ENCODE measurements at places on chromosomes 13 and 19. TPM values are rescaled to one million over a fixed set of nuclear protein-coding genes. Genes with fewer than 3 reads are reported as not detected.
A peak's percentile ranks its signal among the peaks of the same experiment; 100 is the strongest.

GRCh38 chr13:111011899-111012298, 97.0 kb upstream of the ANKRD10 start:
- no peak for DNase-seq

DNA sequence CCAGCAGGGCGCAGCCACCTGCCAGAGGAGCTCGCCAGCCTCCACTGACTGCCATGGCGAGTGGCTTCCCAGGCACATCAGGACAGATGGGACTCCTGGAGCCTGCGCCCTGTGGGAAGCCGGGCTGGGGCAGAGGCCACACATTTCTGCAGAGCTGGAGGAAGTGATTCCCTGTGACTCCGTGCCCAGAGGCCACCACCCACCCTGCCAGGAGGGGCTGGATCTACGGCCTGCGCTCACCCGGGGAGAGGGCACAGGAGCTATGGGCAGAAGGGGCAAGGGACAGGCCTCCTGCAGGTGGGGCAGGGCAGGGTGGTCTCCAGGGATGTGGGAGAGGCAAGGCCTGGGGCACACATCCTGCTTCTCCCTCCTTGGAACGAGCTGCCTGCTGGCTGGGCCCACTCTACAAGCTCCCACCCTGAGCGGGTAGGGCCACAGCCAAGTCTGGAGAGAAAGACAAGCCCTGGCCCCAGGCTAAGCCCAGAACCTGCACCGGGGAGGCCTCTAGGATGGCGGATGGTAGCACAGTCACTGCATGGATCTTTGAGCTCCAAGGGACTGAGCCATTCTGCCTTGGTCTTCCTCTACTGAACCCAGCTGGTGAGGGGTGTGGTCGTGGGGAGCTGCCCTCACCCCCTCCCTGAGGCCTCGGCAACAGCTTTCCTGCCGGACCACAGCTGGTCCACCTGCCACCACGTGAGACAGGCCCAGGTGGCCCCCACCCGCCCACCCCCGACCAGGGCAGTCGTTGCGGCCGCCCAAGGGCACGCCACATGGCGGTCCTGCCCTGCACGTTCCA, 40.6 kb downstream of the CEBPG start:
- DNase-seq = no peak

GRCh38 chr19:48244281-48244680, 11.4 kb downstream of the CARD8 start:
- no peak for DNase-seq

DNA sequence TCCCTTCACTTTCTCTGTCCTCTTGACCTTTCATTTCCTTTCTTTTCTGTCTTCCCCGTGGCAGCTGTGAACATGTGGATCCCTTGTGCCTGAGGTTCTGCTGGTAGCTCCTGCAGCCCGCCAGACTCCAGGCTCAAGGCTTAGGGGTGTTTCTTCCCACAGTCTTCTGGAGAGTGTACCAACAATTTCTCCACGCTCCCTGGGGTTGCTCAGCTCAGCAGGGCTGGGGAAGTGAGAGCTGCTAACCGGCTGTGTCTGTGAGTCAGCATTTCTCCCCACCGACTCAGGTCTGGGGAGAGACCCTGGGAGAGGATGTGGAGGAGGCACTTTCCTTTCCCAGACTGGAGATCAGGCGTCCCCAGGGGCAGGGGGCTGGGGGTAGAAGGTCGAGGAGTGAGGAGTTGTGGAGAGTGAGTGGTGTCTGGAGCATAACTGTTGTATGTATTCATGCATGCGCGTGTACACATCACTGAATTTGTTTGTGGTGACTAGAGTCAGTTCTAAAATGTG, 193.6 kb downstream of the KCNRG start:
- DNase-seq = no peak

- peak; percentile 91 for DNase-seq
Measured at GRCh38 chr19:6801485-6802086, 29.1 kb downstream of the VAV1 start.

- DNase-seq = no peak
Measured at GRCh38 chr19:6540918-6541689, 10.3 kb downstream of the TNFSF9 start.

Gene TNFSF13B
- total RNA-seq = 7.0 TPM

Gene CCDC169
- 0.48 TPM for total RNA-seq

GRCh38 chr13:105952973-105953290, 582.5 kb downstream of the EFNB2 start:
- no peak for DNase-seq

Gene EIF3K
- 252 TPM for total RNA-seq

Gene ZNF497
- total RNA-seq = 0.19 TPM

Gene SCN1B
- 17.3 TPM for total RNA-seq

Gene SLC15A1
- 0.45 TPM for total RNA-seq
